ENCODE measurements at places on chromosomes 13 and 19. TPM values are rescaled to one million over a fixed set of nuclear protein-coding genes. Genes with fewer than 3 reads are reported as not detected.

Gene CPT1C
- total RNA-seq, result 2.3 TPM

- no peak for DNase-seq
Measured at GRCh38 chr19:2012941-2013682, 2.4 kb downstream of the BTBD2 start.

DNA sequence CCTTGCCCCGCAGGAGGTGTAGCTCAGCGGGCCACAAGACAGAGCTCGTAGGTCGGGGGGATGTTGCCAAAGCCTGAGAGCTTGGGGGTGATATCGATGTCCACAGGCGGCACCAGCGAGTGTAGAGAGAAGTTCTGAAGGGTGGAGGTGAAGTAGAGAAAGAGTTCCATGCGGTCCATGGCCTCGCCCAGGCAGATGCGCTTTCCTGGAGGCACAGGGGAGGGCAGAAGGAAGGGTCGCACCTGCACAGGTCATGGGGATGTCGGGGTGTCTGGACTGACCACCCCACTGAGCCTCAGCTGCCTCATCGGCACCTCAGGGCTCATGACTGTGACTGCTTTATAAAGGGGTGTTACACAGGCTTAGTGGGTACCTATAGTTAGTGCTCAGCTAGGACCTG lies 37.8 kb upstream of the CYP2A13 start:
- DNase-seq, result no peak

- DNase-seq, result peak; percentile 48
Measured at GRCh38 chr19:50512112-50512998, 1.4 kb downstream of the ASPDH start.

DNA sequence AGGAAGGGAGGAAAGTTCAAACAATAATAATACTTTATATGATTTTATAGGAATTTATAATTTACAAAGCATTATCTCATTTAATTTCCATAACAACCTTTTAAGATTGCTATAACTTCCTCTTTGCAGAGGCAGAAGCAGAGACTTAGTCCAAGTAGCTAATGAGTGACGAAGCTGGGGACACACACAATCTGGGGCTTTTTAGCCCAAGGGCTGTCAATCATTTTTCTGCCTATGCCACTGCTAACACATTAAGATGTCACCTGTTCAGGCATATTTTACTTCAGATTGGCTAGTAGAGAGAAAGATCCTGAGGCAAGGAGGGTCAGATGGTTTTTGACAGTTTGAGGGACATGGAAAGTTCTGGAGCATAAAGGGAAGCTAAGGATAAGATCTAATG lies 12.6 kb downstream of the SCEL start:
- no peak for DNase-seq

GRCh38 chr19:55471266-55471665 lies 5.2 kb upstream of the ZNF628 start:
- no peak for DNase-seq

- DNase-seq, result no peak
Measured at GRCh38 chr19:45862271-45862563, 730 bp downstream of the SYMPK start.
